ENCODE measurements at places on chromosomes 12 and 14.
A peak's percentile ranks its signal among the peaks of the same experiment; 100 is the strongest.

- DNase-seq: no peak
Observed at GRCh38 chr12:54989829-54990228, 5.3 kb upstream of the TESPA1 start.

DNA sequence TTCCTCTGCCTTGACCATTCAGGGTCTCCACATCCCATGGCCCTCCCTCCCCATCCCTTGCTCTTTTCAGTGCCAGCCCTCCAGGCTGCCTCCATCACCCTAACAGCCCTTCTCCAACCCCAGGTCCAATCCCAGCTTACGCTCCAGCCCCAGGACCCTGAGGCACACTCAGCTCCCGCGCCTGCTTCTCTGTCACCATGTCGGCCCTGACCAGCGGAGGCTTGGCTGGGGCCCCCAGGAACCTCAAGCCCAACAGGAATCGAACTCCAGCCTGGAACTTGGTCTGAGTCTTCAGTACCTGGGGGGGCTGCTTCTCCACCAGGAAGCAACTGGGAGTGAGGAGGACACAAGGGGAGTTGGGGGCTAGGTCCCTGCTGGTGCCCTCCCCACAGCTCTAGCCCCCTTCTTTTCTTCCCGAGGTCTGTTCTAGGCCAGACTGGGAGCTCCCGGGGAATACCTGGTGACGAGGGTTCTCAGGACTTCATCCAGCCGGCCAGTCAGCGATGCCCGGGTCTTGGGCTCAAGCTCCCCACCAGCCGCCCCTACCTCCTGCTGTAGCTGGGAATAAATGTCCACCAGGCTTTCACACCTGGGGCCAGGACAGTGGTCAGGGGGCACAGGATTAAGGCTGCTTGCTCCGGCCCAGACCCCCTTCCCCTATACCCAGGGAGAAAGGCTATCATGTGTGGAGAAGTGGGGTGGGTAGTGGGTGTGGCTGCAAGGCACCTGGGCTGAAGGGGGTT lies 6.0 kb downstream of the STAT6 start:
- DNase-seq: no peak

DNA sequence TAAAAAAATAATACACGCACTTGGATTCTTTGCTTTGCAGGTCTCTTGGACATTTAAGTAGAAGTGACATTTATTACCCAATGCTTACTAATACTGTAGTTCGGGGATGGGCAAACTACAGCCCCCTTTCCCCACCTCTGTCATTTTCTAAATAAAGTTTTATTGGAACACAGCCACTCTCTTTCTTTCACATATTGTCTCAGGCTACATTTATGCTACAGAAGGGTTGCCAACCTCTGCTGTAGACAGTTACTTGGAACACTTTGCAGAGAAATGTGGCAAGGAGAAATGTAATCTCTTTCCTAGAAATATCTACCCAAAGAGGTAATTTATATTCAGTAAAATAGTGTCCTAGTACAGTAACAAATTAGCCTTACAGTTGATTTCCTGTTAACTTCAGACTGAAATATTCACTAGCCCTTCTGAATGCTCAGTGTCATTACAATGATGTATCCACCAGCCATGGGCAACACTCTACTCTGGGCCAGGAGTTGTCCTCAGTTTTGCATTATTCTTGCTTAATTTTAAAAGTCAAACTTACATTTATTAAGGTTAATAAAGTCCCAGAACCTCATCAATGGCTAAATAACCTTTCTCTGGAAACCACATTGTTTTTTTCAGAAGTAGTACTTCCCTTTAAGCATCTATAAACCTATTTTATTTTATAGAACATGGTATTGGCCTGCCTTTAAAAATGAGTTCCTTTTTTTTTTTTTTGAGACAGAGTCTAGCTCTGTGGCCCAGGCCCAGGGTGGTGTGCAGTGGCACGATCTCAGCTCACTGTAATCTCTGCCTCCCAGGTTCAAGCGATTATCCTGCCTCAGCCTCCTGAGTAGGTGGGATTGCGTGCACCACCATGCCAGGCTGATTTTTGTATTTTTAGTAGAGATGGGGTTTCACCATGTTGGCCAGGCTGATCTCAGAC lies 269.6 kb upstream of the AMIGO2 start:
- DNase-seq: no peak

DNA sequence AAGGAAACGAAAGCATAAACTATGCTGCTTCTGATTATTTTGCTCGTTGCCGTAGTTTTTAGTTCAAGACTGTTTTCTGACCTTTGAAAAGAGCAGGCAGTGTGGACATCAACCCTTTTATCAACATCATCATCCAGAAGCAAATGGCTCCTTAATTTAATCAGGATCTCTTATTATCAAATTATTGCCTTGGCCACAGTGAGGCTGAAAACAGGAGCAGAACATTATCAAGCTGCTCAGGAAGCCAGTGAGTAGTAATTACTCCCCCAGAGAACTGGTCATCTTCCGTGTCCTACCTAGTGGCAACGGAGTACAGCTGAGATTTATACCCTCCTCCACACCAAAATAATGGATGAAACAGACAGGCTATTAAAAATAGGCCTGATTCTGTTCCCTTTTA lies 2.2 kb upstream of the DIABLO start:
- no peak for DNase-seq

- DNase-seq: no peak
Observed at GRCh38 chr12:45704968-45705367, 24.5 kb upstream of the ARID2 start.

- DNase-seq: peak; percentile 0
Observed at GRCh38 chr14:82385048-82385447, 851.4 kb upstream of the SEL1L start.

- no peak for DNase-seq
Observed at GRCh38 chr12:114339626-114340025, 66.3 kb downstream of the TBX5 start.

GRCh38 chr14:52735921-52736489 lies 6.0 kb downstream of the STYX start:
- peak; percentile 50 for DNase-seq

DNA sequence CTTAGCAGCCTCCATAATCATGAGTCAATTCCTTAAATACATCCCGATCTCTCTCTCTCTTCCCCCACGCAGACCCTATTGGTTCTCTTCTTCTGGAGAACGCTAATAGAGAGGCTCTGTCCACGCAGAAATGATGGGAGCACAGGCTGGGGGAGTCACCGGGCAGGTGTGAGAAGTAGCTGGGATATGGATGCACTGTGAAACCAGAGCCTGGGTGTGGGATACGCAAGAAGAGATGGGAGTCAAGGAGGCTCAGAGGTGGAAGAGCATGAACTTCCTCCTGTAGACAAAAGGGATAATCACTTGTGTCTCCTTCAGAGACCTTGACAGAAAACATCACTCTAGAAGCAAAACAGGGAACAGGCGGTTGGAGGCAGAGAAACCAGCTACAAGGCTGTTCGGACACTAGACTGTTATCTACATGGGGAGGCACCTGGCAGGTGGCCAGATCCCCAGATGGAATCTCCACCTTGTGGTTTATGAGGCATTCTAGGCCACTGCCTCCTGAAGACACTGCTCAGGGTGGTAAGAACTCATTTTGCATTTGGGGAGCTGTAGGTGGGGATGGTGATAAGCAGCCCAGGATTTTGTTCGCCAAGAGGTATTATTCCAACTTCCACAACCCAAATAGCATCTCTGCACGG lies 7.2 kb upstream of the SELPLG start:
- DNase-seq: peak; percentile 75

DNA sequence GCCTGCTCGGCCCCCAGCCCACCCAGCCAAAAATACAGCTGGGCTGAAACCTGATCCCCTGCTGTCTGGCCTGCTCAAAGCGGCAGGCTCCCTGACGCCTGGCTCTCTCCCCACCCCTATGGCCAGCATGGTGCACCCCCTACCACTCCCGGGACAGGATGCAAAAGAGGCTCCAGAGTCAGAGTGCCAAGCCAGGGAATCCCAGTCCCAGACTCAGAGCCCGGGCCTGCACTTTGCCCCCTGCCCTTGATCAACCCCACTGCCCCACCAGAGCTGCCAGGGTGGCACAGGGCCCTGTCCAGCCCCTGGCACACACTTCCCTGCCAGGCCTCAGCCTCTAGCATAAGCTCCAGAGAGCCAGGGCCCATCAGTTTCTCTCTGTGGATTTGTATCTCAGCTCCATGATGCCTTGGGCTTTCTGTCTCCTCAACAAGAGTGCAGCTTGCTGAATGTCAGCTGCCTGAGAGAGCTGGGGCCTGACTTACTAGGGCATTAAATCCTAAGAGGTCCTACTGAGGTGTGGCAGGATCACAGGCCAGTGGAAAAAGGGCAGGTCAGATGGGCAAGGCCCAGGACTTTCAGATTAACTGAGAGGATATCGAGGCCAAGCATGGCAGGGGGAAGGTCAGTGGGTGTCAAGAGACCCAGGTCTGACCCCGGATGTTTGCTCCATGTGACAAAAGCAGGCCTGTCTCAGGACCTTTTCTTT lies 13.9 kb downstream of the ACVRL1 start:
- no peak for DNase-seq

GRCh38 chr12:120710805-120711296 lies 593 bp downstream of the UNC119B start:
- DNase-seq: no peak

DNA sequence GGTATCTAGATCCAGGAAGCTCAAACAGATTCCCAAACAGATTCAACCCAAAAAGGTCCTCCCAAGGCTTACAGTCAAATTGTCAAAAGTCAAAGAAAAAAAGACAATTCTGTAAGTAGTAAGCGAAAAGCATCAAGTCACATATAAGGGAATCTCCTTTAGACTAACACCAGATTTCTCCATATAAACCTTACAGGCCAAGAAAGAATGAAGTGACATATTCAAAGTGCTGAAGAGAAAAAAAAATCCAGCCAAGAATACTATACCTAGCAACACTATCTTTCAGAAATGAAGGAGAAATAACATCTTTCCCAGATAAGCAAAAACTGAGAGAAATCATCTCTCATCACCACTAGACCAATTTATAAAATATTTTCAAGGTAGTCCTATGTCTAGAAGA lies 79.6 kb upstream of the LGR5 start:
- DNase-seq: no peak

DNA sequence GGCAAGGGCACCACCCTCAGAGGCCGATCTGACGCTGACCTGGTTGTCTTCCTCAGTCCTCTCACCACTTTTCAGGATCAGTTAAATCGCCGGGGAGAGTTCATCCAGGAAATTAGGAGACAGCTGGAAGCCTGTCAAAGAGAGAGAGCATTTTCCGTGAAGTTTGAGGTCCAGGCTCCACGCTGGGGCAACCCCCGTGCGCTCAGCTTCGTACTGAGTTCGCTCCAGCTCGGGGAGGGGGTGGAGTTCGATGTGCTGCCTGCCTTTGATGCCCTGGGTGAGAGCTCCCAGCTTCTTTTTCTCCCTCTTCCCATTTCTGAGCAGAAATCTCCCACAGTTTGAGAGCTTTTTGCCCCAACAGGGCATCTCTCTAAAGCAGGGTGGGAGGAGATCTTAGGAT lies 1.8 kb downstream of the OAS1 start:
- DNase-seq: peak; percentile 12

DNA sequence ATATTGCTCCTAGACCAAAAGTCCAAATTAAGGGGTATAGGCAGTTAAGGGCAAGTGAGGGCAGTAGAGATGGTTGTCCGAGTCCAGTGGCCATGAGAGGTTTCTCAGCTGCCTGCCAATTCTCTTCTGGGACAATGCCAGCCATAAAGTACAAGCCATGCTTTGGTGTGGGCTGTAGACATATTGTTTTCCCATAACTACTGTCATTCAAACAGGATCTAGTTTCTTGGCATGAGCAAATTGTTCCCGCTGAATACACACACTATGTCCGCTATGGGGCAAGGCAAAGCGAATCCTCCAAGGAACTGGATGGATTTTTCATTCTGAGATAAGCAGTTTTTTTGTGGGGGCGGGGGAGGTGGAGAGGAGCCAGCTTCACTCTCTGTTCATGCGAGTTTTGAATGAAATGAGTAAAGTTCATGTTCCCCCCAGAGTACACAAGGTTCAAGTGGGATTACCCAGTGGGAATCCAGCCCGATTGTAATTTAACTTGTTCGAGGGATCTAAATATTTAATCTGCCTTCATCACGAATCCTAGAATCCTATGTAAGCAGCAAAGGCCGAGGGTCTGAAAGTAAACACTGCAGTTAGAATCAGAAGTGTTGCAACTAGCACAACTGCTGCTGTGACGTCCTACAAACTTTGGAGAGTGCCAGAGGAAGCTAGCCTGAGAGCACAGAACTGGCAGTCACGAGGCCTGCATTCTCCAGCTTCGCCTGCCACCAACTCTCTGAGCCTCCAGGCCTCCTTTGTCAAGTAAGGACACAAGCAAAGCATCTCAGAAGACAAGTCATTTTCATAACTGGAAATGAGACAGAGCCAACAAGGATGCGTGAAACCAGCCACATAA lies 137.0 kb downstream of the CRADD start:
- peak; percentile 97 for DNase-seq

DNA sequence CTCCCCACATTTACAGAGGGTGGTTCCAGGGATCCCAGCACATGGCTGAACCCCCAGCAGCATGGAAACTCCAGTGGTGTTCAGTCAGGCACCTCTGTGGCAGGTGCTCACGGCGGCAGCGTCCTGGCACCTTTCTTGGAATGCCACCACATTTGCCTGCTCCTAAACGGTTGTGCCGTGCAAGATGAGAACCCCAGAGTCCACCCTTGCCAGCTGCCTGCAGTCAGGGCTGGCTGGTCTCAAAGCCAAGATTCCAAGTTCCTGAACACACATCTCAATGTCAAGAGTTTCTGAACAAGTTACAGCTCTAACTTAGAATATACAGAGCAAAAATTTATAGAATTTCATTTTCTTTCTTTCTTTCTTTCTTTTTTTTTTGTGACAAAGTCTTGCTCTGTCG lies 38.7 kb downstream of the DDX51 start:
- DNase-seq: no peak

- peak; percentile 45 for DNase-seq
Observed at GRCh38 chr14:32366986-32367385, 37.9 kb downstream of the AKAP6 start.

DNA sequence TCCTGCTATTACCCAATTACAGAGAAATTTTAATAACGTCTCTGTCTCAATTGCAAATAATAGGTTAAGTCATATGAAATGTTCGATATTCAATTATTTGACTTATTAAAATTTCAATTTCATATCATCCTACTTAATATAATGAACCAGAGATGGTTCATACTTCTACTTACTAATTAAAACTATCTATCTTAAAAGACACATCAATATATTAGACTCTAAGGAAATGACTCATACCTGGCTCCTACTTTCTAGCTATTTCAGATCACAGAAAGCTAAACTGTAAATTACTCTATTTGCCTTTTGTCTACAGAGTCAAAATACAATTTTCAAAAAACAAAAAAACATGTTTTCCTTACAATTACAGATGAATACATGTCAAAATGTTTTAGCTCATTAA lies 99.6 kb downstream of the CAPZA3 start:
- peak; percentile 13 for DNase-seq

DNA sequence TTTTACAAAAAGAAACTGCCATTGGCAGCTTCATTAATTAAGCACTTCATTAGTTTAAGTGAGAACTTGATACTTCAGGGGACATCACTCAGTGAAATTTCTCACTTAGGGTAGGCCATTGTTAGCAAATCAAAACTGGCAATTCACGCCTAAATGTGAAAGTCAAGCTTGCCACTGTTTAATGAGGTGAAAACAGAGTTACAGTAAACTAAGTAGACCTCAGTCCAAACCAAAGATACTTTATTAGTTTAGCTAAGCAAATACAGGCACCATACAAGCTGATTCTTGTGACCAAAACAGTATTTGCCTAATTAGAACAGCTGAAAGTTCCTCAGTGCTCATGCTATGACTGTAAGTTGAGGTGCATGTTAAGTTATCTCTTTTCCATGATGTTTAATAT lies 176.5 kb upstream of the CPNE8 start:
- DNase-seq: no peak

GRCh38 chr12:64797156-64797555 lies 27.3 kb upstream of the TBC1D30 start:
- DNase-seq: no peak

GRCh38 chr14:102805371-102805891 lies 28.2 kb downstream of the TRAF3 start:
- peak; percentile 79 for DNase-seq
